Activated T-cell treated with anti-CD3 and anti-CD28 coated beads, Interleukin-2, amount 50 U/mL, for 1 hour (primary cell): ENCODE measurements at places on chromosomes 11 and 22.

GRCh38 chr11:128421577-128422330, 165.6 kb downstream of the ETS1 start:
- no peak for DNase-seq

GRCh38 chr11:43644621-43645299, 35.8 kb upstream of the HSD17B12 start:
- DNase-seq = no peak

GRCh38 chr11:128238521-128239265, 348.7 kb downstream of the ETS1 start:
- no peak for DNase-seq

DNA sequence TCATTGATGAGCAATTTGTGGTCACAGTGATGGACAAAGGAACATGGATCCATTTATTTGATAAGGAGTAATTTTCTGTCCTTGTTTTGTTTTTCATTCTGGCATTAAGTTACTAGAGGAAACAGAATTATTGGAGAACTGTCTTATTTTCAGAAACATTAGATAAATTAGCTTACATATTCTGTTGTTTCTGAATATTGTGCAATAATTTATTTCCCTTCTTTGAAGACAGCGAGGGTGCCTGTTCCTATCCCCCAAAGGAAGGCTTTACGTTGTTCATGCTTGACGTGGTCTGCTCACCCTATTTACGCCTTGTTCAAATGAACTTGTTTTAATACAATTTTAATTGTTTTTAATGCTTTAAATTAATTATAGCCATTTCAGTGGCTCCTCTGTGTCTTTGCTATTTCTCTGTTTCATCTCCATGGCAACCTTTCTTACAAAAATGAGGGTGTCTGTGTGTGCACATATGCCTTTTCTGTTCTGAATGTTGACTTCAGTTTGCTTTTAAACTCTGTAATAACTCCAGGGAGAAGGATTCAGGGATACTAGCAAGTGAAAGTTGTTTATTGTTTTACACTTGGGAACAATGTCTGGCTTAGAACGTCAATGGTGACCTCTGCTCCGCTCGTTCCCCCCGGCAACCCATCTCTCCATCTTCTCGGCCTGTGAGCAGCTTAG, 138.3 kb upstream of the PLET1 start:
- no peak for DNase-seq

GRCh38 chr22:44956840-44957767, 52.7 kb downstream of the PHF21B start:
- no peak for DNase-seq

GRCh38 chr11:110447897-110448745, 18.4 kb downstream of the FDX1 start:
- no peak for DNase-seq

GRCh38 chr22:23714596-23715578, 24.1 kb downstream of the RGL4 start:
- no peak for DNase-seq
